ENCODE measurements at places on chromosomes 5 and 9.

DNA sequence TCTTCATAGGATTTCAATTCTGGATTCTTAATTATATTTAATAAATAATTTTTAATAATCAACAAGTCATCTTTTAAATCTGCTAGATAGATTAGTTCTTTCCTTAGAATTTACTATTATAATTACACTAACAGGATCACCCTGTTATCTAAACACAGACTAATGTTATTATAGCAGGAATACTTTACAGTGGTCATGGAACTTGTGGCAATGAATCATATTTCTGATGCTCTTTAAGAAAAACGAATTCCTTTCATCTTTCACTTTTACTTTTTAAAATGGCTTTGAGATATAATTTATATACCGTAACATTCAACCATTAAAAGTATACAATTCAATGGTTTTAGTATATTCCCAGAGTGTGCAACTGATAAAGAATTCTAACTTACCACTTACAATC, 29.7 kb upstream of the CDK5RAP2 start:
- no peak overlapping the region for H3K4me3 ChIP-seq
- H3K36me3 ChIP-seq, result peaks cover 14% of the 10 kb centered on the region
- no peak overlapping the region for H3K27ac ChIP-seq
- H3K27me3 ChIP-seq, result no peaks in the 10 kb centered on the region
- peaks cover 2% of the 10 kb centered on the region for H3K4me1 ChIP-seq

DNA sequence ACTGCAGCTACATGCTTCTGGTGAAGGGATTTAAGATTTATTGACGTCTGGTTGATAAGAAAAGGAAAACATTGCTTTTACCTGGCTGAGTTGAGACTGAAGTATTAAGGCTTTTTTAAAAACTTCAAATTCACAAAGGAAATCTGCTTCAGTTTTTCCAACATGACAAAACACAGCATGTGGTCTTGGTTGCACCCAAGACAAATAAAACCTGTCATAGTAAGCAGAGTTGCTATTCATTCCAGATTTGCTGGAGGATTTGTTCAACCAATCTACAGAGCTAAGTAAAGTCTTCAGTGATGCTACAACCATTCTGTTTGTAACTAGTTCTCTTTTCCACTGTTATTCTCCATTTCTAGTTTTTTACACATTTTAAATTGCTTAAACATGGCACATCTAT, 11.3 kb downstream of the C5orf63 start:
- no peak overlapping the region for H3K4me3 ChIP-seq
- H3K27me3 ChIP-seq, result no peaks in the 10 kb centered on the region
- H3K4me1 ChIP-seq, result peaks cover 5% of the 10 kb centered on the region
- no peak for DNase-seq
- H3K27ac ChIP-seq, result no peak overlapping the region

DNA sequence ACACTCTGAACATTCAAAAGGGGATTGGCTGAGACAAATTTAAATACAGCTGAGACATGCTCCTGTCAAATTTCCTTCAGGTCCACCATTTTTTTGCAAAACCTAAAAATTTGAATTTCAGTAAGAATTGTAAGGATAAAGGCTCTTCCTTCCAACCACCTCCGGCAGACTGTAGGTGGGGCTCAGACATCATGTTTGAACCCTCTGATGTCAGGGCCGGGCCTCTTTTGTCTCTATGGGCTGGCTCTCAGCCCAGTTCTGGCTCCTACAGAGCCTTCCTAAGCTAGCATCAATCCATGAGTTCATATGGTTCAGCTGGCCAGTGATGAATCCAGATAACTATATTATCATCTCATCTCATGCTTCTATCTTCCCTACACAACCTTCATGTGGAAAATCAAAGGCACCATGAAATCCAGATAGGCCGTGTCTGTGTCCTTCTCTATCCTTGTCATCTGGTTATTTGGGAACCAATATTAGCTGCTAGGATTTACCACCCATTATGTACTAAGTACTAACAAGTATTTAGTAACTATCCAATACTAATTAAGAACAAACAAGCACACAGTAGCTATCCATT, 44.2 kb downstream of the NIPSNAP3B start:
- no peaks in the 10 kb centered on the region for H3K27me3 ChIP-seq
- H3K4me1 ChIP-seq, result peaks cover 2% of the 10 kb centered on the region
- peaks cover 11% of the 10 kb centered on the region for H3K36me3 ChIP-seq
- H3K4me3 ChIP-seq, result no peak overlapping the region
- H3K27ac ChIP-seq, result no peak overlapping the region

- no peaks in the 10 kb centered on the region for H3K36me3 ChIP-seq
- DNase-seq, result no peak
- no peak overlapping the region for H3K4me3 ChIP-seq
These were observed 29.2 kb upstream of the DPYSL3 start for GRCh38 chr5:147539053-147539452.
